ENCODE measurements at places on chromosomes 5 and 9.

DNA sequence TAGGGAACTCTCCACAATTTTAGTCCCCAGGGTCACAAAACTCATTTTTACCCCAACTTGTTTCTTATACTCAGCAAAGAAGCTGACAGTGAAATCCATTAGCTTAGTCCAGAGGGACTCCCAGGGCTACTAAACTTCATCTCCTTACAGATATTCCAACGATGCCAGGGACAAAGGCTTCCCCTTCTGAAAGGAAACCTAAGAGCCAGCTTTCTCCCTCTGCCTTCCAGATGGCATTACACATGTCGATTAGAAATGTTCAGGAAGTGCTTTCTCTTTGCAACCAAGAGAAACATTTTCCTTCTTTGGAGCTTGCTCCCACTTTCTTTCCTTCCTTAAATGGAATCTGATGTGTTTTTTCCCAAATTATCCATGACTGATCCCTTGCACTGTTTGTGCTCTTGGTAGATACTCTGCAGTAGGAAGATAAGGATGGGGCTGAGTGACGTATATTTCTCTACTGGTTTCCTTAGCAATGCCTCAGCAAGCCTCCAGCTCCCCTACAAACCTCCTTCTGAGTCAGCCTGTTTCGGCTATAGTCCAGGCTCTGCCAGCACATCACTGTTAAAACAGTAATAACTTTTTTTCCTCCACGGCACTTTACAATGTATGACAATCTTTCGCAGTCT lies 43.0 kb upstream of the HTR4 start:
- DNase-seq = peak; percentile 4

- DNase-seq = no peak
Observed at GRCh38 chr5:99247346-99247745, 318.5 kb upstream of the CHD1 start.

DNA sequence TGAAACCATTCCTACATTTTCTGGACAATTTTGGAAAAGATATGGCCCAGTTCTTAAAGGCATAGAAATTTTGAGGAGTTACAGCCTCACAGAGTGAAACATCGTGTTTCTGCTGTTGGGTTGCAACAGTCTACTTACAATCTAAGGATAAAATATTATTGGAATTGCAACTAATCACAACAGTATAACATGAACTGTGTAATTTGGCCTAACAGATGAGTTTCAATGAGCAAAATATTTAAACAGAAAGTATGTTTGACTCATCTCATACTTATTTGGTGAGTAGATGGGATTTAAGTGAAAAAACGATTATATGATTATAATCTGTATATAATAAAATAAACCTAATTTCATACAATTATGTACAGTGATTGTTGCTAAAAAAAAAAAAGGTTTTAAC lies 1061.8 kb downstream of the CDH12 start:
- no peak for DNase-seq

- DNase-seq = no peak
Observed at GRCh38 chr5:78592735-78593386, 55.7 kb downstream of the LHFPL2 start.

DNA sequence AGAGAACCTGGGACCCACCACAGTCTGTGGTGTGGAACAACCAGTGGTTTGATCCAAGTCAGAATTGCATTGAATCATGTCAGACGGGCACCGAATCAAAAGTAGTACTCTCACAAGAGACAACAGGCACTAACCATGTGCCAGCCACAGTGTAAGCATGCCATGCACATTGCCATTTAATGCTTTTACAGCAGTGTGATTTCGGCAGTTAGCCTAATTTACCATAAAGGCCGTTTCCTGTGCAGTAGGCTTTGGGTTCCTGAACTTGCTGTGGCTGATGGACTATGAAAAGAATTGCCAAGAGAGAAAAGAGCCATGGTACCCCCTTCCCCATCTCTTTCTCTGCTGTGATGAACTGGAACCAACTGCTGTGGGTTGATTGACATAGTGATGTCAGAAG lies 540.6 kb downstream of the EBF1 start:
- no peak for DNase-seq

DNA sequence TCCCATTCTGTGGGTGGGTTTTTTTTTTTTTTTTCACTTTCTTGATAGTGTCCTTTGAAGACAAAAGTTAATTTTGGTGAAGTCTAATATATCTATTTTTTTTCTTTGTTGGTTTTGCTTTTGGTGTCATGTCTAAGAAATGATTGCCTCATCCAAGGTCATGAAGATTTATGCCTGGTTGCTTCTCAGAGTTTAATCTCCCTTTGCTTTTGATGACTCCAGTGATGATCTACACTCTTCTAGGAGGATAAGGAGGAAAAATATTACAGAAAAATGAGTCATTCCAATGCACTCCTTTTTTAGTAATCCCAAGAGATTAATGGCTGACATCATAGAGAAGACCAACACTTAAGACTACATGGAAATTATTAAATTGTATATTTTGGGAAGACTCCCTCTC lies 79.7 kb upstream of the ICE1 start:
- no peak for DNase-seq

DNA sequence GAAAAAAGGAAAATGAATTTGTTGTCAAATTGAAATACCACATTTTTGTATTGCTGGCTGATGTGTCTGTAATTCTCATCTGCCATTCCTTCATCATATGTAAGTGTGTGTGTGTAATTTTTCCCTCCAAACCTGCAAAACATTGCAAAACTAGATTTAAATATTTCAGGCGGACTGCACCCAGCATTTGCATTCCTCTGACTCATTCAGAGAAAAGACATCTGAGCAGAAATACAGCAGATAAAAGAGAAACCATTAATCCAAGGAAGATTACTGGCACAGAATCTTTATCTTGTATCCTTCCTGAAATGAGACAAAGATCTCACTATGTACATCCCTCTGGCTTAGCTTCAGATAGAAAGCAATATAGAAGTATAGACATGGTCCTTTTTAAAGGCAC lies 275.3 kb downstream of the TMEM38B start:
- DNase-seq = no peak

DNA sequence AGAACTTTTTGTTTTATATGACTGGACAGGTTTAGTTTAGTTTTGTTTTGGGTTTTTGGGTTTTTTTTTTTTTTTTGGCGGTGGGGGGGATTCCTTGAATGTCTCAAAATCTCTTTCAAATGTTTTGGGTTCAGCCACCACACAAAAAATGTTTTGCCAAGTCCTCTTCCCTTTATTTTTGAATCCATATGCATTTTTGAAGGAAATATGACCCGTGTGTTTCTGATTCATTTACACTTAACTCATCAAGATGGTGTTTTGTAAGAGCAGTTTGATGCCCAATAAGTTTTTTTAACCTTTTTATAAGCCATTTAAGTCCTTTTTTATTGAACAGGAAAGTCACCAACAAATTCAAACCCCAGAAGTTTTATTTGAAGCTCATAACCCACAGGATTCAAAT lies 209.8 kb downstream of the CWC27 start:
- DNase-seq = no peak

Data from SW 1271 (cell line).